Activated CD8-positive, alpha-beta T cell treated with anti-CD3 and anti-CD28 coated beads for 36 hours (primary cell): ENCODE measurements at places on chromosomes 4 and X.

DNA sequence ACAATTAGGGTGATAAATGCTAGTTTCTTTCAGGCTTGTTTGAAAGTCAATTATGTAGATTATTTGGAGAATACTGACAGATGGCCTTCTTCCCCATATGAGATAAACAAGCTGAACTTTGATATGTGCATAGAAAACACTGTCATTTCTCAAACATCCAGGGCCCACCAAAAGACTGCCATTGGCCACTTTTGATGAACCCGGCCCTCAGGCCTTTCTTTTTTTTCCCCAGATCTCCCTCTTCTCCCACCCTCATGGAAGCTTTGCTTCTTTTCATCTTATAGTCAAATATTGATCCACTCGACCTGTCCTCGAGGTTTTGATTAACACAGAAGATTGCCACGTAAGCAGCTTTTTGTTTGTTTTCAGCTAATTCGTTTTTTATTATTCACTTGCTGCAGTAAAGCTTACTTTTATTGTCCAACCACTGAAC is 377.4 kb downstream of the SMARCA1 start:
- DNase-seq = no peak

DNA sequence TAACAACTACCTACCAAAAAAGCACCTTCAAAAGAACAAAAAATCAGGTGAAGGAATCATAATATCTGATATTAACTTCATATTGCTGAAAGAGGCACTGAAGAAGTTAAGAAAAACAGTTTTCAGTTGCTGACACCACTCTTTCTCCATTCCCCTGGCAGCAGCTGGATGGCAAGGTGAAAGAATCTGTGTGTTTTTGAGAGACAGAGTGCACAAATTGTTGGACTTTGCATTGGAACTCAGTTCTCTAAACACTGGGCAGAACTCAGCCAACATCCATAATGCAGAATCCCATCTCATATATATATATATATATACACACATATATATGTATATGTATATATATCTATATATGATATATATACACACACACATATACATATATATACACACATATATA is 408.3 kb upstream of the MAGEC2 start:
- no peak for DNase-seq

- peak; percentile 65 for DNase-seq
Observed at GRCh38 chr4:145098675-145099037, 545 bp downstream of the ABCE1 start.

DNA sequence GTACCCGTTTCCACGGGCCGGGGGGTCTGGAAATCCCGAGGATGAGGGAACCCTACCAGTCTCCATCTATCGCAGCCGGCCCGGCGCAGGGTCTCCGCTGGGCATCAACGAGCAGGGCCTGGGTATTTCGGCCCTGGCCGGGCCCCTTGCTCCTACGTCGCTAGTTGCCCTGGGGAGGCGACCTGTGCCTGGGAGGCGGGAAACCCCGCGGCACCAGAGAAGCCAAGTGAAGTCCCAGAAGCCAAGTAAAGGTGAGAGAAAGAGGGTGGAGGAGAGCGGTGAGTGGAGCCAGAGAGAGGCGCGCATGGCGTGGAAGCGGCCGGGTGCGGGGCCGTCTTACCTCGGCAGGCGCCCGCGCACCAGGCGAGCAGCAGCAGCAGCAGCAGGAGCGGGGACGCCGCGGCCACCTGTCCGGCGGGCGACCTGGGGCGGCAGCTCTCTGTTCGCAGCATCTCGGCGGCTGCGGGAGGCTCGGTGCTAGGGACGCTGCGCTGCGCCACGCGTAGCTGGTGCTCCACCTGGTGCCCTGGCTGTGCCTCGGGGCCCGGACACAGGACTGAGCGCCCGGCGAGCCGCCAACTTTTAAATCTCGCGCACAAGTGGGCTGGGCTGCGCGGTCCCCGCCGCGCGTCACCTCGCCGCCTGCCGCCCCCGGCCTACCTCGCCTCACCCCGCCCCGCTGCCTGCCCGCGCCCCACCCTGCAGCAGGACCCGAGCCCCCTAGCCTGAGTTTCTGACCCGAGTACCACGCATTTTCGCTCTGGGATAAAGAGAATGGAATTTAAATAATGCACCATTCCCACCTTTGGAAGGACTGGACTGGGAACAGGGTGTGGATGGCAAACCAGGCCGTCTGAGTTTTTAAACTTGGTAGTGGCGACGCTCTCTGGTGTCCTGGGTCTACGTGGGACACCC is at the start of gene NMU:
NMU (minus strand) TSS at position 558 of the 915 bp plus-strand sequence; CDS start at position 452, 106 bp downstream.
- DNase-seq = peak; percentile 68

- peak; percentile 56 for DNase-seq
Observed at GRCh38 chr4:77158487-77158861, 1.5 kb downstream of the CCNG2 start.

DNA sequence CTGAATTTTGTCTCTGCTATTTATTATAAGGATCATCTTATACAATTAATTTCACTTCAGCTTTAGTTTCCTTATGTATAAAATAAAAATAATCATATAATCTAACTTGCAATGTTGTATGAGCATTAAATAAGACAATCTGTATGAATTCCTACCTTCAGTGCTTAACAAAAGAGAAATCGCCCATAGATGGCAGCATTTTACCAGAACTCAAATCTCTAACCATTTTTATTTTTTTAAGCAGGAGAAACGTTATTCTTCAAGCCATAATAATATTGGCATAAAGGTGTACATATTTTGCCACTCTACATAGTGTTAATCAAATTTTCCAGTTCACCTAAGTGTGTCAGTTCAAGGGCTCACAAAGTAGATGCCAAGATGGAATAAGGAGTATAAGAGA is 78.8 kb downstream of the TMEM47 start:
- DNase-seq = no peak

GRCh38 chrX:92213786-92214185 is 434.6 kb downstream of the PCDH11X start:
- DNase-seq = no peak

DNA sequence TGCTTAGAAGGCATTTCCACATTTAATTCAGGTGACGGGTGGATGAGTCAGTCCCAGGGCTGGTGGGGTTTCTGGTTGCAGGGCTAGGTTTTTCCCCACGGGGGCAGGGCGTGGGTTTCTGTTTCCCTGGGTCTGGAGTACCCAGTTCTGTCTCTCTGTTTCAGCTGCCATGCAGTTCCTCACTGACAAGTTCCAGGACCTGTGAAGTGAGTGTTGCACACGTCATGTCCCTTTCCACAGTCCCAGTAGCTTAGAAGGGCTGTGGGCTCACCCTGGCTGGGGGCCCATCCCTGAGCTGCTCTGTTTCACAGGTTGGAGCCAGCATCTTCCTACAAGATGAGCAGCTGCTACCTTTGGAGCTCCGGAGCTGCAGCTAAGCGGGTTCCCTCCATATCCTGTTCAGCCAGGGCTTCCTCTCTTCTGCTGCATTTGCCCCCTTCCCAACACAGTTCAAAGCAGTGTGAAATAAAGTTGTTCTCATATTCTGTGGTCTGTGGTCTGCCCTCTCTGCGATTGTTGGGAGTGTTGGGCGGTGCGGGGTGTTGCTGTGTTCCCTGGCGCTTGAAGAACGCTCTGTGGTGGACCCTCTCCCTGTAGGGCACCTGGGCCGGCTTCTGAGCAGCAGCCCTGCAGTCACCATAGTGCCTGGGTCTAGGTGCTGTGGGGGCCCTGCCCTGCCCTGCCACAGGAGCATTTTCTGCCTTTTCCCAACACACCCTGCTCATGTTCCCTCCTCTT is 3.9 kb downstream of the LOC101059915 start:
- peak; percentile 65 for DNase-seq

- DNase-seq = no peak
Observed at GRCh38 chr4:187470061-187470460, 525.5 kb upstream of the ZFP42 start.

GRCh38 chr4:33482773-33483172 is 2761.5 kb downstream of the ARAP2 start:
- no peak for DNase-seq

- DNase-seq = no peak
Observed at GRCh38 chr4:85968945-85969819, 390.7 kb downstream of the MAPK10 start.

DNA sequence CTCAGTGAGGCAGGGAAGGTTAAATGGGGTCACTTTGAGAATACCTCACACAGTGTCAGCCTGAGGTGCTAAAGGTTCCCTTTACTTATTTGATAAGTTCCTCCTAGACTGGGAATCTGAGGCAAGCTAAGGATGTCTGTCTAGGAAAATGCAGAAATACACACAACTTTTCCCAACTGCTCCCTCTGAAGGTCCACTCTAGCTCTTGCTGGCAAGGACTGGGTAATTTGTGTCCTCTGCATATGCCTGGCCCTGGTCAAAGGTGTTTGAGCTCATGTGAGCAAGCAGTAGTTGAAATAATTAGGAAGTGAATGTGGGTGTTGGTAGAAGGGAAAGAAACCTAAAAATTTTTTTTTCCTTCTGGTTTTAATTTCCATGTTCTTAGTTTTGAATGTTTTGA is 21.3 kb downstream of the TXLNG start:
- no peak for DNase-seq

DNA sequence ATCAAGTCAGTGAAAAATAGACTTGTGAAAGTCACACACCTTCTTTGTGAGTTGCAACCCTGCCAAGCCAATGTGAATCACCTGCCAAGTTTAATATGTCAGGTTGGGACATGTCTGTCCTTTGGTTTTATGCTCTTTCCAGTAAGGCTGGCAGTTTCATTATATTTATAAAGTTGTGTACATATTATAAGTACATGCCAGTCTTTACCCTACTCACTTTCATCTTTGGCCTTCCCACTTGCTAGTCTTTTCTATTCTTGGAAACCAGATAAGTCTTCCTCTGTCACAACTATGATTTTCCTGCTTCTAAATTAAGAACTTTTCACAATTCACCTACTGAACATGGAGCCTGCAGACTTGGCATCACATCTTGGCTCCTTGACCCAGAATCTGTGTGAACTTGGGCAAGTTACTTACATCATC is 680.7 kb upstream of the BOD1L1 start:
- DNase-seq = no peak

DNA sequence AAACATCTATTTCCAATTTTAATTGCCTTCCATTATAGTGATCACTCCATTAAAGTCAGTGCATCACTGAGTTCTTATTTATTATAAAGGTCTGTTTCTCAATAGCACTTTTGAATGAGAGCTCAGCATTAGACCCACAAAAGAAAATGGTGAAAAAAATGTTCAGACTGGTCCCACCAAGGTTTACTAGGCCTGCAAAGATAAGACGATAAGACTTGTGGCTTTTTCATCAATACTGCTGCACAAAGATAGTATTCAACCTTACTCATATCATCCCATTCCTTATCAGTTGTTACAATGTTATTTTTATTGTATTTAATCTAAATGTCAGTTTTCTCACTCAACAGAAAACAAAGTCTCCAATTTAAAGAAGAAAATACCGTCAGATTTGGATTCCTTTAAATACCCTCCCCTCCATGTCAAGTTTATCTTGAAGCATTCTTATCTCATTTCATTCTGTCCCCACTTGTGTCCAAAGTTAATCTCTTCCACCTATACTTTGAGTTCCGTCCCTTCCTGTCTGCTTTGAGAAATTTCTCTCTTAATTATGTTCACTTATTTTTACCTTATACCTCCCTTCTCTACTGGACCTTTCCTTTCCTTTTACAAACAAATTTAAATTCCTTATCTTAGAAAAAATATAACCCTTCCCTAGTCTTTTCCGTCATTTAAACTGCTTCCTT is 140.0 kb downstream of the GASK1B start:
- no peak for DNase-seq

DNA sequence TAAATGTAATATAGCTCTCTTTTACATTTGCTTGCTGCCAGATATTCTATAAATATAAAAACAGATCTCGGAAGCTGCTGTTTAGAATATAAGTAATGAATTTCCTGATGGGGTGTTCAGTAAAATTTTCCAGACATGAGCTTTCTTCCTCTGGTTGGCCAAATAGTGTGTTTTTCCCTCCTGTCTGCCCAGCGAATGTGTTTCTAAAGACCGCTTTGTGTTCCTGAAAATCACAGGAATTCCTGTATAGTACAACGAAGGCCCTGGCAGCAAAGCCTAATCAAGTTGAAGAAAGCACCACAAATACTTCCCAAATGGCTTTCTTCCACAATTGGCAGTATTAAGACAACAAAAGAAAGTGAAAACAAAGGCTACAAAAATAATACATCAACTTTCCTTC is 494.1 kb downstream of the INPP4B start:
- no peak for DNase-seq

DNA sequence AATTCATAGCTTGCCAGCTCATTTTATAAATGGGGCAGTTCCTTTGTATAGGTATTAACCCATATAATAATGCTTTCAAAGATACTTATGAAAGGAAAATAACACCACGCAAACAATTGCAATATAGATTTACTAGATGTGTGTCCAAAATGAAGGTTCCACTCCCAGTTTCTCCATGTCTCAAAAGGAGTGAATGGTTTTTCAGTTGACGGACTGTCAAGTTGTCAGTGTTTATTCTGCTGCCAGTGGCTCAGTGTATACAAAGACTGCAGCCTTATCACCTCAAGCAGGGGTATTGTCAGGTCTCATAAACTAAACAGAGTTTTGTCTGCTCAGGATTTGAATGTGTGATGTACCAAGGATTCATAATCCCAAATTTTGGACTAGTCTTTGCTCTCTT is 585.3 kb upstream of the ATOH1 start:
- DNase-seq = no peak

- DNase-seq = no peak
Observed at GRCh38 chrX:106144755-106145639, 23.1 kb upstream of the PWWP3B start.

GRCh38 chr4:142091691-142092182 is 455.4 kb downstream of the IL15 start:
- no peak for DNase-seq

- DNase-seq = no peak
Observed at GRCh38 chrX:28498658-28499057, 88.6 kb upstream of the IL1RAPL1 start.

- DNase-seq = no peak
Observed at GRCh38 chrX:43481576-43481975, 174.5 kb upstream of the MAOA start.

DNA sequence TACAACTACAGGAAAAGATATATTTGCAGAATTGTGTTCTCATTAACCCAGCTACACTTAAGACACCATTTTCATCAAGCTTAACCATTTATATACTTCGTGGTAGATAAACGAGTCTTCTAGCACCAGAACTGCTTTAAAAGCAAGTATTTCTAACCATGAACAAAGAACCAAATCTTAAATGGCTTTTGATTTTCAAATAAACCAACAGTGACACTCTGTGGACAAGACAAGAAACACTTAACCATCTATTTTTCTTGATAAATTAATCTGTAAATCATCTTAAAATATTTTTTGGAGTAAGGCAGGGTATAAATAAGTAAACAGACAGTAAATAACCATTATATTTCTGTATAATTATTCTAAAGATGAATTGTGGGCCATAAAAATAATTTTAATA is 10.2 kb downstream of the BEND2 start:
- DNase-seq = no peak

DNA sequence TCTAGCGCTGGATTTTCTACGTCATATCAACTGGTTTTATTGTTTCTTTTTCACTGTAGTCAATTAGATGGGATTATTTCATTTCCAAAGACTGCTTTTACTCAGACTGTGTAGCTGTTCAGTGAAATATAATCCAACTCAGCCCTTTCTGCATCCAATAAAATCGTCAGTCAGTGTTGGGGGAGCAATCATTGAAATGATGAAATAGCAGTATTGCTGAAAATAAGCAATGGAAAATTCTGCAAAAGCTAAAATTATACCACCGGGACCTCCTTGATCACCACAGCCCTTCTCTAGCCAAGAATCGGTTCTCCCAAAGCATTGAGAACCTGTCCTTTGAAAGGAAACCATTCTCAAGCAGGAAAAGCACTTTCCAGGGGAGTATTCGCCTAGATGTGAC is 243.1 kb upstream of the TENM3 start:
- DNase-seq = no peak
